CD8-positive, alpha-beta memory T cell (primary cell): ENCODE measurements at places on chromosomes 3 and 15.
A peak's percentile ranks its signal among the peaks of the same experiment; 100 is the strongest.

- no peak for DNase-seq
- H3K27me3 ChIP-seq = no peaks in the 10 kb centered on the region
- no peak overlapping the region for H3K27ac ChIP-seq
- H3K4me3 ChIP-seq = no peak overlapping the region
Measured at GRCh38 chr15:83472151-83472550, 25.0 kb downstream of the SH3GL3 start.

GRCh38 chr15:45794304-45794703 lies 159.5 kb downstream of the SQOR start:
- no peak overlapping the region for H3K4me3 ChIP-seq
- H3K4me1 ChIP-seq = no peaks in the 10 kb centered on the region

DNA sequence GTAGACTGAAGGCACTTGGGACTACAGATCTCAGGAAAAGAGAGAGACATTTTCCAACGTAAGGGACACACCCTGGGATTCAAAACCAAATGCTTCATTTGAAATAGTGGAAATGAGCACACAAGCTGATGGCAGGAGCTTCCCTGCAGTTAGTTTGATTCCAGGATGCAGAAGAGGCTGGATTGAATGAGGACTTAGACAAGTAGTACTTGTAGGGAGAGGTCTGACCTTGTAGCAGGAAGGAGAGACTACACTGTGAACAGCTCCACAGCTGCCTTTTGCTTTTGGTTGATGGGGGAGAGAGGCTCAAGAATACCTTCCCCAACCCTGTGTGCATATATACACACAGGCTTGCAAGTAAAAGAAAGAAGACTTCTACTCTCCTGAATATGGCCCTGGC lies 51.5 kb downstream of the PDE8A start:
- no peak overlapping the region for H3K27ac ChIP-seq
- no peaks in the 10 kb centered on the region for H3K27me3 ChIP-seq
- no peak overlapping the region for H3K4me3 ChIP-seq
- DNase-seq = no peak
- H3K4me1 ChIP-seq = peaks cover 35% of the 10 kb centered on the region
- H3K36me3 ChIP-seq = no peaks in the 10 kb centered on the region

DNA sequence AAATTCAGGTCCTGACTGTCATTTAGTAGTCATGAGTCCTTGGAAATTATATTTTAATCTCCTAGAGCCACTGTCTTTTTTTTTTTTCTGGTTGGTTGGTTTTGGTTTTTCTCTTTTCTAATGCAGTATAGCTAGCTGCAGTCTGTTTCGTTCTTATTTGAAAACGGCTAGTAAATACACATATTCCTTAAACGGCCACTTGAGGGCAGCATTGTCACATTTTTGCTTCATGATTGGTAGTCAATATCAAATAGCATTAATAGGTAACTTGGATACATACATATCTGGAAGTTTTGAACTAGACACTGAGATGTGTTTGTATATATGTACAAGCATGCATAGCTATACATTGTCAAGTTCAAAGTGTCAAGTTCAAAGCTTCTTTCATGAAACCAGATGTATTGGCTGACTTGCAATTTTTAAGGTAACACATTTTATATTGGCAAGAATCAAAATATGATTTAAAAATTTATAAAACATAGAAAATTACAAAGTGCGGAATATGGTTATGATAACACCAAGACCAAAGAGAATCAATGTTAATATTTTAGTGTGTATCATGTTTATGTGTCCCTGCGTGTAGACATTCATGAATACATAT lies 22.5 kb downstream of the GABRA5 start:
- no peaks in the 10 kb centered on the region for H3K27me3 ChIP-seq
- DNase-seq = no peak
- H3K36me3 ChIP-seq = no peaks in the 10 kb centered on the region
- no peak overlapping the region for H3K4me3 ChIP-seq
- H3K4me1 ChIP-seq = no peaks in the 10 kb centered on the region

DNA sequence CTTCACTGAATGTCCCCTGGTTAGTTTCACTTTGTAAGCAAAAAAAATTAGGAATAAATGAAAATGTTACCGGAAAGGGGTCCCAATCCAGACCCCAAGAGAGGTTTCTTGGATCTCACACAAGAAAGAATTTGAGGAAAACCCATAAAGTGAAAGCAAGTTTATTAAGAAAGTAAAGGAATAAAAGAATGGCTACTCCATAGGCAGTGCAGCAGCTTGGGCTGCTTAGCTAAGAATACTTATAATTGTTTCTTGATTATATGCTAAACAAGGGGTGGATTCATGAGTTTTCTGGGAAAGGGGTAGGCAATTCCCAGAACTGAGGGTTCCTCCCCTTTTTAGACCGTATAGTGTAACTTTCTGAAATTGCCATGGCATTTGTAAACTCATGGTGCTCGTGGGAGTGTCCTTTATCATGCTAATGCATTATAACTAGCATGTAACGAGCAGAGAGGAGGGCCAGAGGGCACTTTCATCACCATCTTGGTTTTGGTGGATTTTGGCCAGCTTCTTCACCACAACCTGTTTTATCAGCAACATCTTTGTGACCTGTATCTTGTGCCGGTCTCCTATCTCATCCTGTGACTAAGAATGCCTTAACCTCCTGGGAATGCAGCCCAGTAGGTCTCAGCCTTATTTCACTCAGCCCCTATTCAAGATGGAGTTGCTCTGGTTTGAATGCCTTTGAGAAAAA lies 41.0 kb upstream of the CMSS1 start:
- H3K27me3 ChIP-seq = peaks cover 4% of the 10 kb centered on the region
- no peak for DNase-seq
- no peak overlapping the region for H3K27ac ChIP-seq
- H3K36me3 ChIP-seq = no peaks in the 10 kb centered on the region

DNA sequence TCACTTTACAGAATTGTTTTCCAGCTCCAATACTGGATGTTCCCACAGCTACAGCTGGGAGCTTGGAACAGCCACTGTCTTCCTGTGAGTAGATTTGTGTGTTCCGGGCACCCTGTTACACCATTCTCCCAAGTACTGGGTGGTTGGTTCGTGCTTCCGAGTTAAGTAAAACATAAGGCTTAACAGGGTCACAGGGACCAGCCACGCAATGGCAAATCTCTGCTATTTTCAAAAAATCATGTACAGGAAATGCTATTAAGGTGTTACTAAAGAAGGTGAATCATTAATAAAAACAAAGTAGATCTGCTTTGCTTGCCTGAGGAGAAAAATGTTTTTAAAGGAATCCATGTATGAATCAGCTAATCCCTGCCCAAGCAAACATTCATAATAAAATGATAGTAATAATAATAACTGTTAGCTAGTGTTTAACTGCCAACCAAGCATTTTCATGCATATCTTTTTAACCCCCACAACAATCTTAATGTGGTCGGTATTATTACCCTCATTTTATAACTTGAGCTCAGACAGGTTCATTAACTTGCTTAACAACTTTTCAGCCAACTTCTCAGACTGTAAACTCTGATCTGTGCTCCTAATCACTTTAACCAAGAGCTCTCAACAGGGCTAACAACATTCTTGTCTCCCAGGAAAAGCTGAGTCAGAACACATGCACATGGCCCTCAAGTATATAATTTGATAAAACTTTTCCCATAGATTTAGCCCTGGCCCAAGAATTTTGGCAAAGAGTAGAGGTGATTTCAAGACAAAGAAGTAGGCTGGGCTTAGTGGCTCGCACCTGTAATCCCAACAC lies 2.7 kb upstream of the C2CD4A start:
- no peak for DNase-seq
- no peak overlapping the region for H3K4me3 ChIP-seq
- peaks cover 3% of the 10 kb centered on the region for H3K27me3 ChIP-seq
- H3K36me3 ChIP-seq = no peaks in the 10 kb centered on the region

DNA sequence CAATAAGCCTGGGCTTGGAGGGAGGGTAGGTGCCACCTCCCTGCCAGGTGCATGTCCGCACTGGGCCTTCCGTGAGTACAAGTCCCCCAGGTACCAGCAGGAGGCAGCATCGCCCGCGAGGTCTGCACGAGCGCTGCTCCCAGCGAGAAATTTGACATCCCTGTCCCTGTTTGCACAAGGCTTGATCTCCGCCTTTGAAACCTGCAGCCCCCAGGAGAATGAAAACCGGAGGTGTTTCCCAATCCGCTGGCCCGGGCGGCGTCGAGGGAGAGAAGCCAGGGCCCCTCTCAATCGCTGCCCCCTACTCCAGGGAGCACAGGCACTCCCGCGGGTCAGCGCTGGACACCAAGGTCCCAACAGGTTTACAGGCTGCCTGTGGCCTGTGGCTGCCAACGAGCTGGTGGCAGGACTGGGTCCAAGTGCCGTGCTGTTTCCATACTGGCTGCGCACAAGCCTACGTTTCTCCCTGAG lies 961 bp downstream of the HAPLN3 start:
- peak overlapping the region; percentile 76 for H3K4me3 ChIP-seq
- no peaks in the 10 kb centered on the region for H3K36me3 ChIP-seq
- H3K4me1 ChIP-seq = peaks cover 30% of the 10 kb centered on the region
- DNase-seq = peak; percentile 73
- H3K27me3 ChIP-seq = no peaks in the 10 kb centered on the region

- peaks cover 25% of the 10 kb centered on the region for H3K4me1 ChIP-seq
- no peak for DNase-seq
- H3K27ac ChIP-seq = no peak overlapping the region
- no peak overlapping the region for H3K4me3 ChIP-seq
Measured at GRCh38 chr3:127634653-127635052, 5.7 kb downstream of the PODXL2 start.

DNA sequence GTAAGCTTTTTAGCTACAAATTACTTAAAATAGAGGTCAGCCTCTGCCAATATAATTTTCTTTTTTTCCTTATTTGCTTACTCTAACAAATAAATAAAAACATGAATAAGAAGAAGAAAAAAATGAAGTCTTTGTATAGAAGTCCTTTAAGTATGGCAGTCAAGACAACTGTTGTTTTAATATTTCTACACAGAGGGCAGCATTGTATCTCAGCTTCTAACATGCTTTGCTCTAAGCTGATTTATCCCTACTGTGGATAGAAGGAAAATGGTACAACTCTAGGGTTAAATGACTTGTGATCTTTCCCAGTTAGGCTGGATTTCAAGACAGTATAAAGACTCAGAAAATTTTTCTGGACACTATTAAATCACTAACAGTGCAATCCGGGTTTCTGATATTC lies 104.3 kb upstream of the MEIS2 start:
- DNase-seq = no peak
- H3K36me3 ChIP-seq = no peaks in the 10 kb centered on the region
- no peak overlapping the region for H3K27ac ChIP-seq
- no peaks in the 10 kb centered on the region for H3K27me3 ChIP-seq
- no peak overlapping the region for H3K4me3 ChIP-seq

- no peaks in the 10 kb centered on the region for H3K36me3 ChIP-seq
- H3K4me3 ChIP-seq = no peak overlapping the region
Measured at GRCh38 chr3:194270627-194271459, 80.3 kb downstream of the CPN2 start.

GRCh38 chr3:43400167-43400566 lies 113.8 kb downstream of the SNRK start:
- no peaks in the 10 kb centered on the region for H3K4me1 ChIP-seq
- no peak for DNase-seq
- H3K36me3 ChIP-seq = no peaks in the 10 kb centered on the region

GRCh38 chr3:42149975-42150374 lies 58.8 kb downstream of the TRAK1 start:
- no peak overlapping the region for H3K27ac ChIP-seq
- H3K4me3 ChIP-seq = no peak overlapping the region
- H3K27me3 ChIP-seq = no peaks in the 10 kb centered on the region
- peaks cover 4% of the 10 kb centered on the region for H3K4me1 ChIP-seq
- H3K36me3 ChIP-seq = no peaks in the 10 kb centered on the region

GRCh38 chr3:32084870-32085269 lies 21.6 kb upstream of the GPD1L start:
- no peaks in the 10 kb centered on the region for H3K27me3 ChIP-seq
- no peak overlapping the region for H3K4me3 ChIP-seq
- no peaks in the 10 kb centered on the region for H3K4me1 ChIP-seq
- DNase-seq = no peak
- H3K27ac ChIP-seq = no peak overlapping the region

DNA sequence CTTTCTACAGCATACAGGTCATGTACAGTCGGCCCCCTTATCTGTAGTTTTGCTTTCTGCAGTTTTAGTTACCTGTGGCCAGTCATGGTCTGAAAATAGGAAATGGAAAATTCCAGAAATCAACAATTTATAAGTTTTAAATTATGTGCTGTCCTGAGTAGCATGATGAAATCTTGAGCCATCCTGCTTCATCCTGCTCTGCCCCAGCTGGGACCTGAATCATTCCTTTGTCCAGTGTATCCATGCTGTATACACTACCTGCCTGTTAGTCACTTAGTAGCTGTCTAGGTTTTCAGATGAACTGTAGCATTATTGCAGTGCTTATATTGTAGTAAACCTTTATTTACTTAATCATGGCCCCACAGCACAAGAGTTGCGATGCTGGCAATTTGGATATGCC lies 44.8 kb downstream of the AP4E1 start:
- H3K4me3 ChIP-seq = no peak overlapping the region
- no peak overlapping the region for H3K27ac ChIP-seq
- peaks cover 35% of the 10 kb centered on the region for H3K36me3 ChIP-seq
- DNase-seq = no peak
